Ascending aorta (tissue), 2 donors: ENCODE measurements at places on chromosomes 13 and 19.
A peak's percentile ranks its signal among the peaks of the same experiment; 100 is the strongest.

GRCh38 chr13:40059540-40060232, 404.2 kb downstream of the COG6 start:
- no peak for DNase-seq

- DNase-seq = no peak
Measured at GRCh38 chr19:50547385-50548190, 20.6 kb downstream of the LRRC4B start.

- no peak for DNase-seq
Measured at GRCh38 chr19:27881213-27881612, 1331.7 kb downstream of the UQCRFS1 start.

GRCh38 chr19:52536448-52536800, 9.0 kb downstream of the ZNF808 start:
- no peak for DNase-seq

GRCh38 chr19:38277969-38278680, 13.8 kb downstream of the SPINT2 start:
- peak; percentile 95 for DNase-seq

GRCh38 chr19:54448040-54448773, 792 bp upstream of the LENG8 start:
- peak; percentile 85 for DNase-seq

DNA sequence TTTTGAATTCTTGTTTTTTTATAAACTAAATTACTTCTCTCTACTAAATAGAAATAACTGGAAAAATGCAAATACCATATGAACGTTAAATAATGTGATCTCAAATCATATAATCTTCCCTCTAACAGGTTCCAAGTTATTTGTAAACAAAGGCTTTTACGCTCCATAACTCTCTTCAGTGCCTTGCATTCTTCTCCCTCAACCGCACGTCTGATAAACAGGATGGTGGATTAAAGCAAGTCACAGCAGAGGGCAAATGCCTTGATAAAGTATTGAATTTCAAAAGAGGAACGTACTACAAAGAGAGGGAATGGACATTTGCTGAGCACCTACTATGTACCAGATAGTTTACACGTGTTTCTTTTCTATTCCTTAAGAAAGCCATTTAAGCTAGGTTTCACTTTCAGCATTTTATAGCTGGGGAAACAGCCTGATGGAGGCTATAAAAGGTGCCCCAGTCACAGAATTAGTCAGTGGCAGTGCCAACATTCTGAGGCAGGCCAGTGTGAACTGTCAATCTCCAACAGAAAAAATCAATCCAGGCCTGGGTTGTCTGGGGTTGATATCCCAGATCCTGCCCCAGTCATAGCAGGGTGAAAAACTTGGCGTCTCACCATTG, 15.8 kb downstream of the MRPS31 start:
- no peak for DNase-seq

DNA sequence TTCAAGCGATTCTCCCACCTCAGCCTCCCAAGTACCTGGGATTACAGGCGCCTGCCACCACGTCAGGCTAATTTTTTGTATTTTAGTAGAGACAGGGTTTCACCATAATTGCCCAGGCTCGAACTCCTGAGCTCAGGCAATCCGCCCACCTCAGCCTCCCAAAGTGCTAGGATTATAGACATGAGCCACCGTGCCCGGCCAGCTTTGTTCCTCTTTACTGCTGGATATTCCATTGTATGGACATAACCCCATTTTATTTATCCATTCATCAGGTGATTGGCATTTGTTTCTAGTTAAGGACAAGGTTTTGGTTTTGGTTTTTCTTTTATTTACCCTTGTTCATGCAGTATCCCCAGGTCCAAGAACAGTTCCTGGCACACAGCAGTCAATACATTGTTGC, 4.1 kb upstream of the RPS9 start:
- no peak for DNase-seq
